ENCODE measurements at places on chromosomes 6 and 20. TPM values are rescaled to one million over a fixed set of nuclear protein-coding genes. Genes with fewer than 3 reads are reported as not detected.

The PTGIS gene
- 637 TPM for total RNA-seq

The OVOL2 gene
- not detected for total RNA-seq

The OTOR gene
- total RNA-seq, result not detected

The EEF1A2 gene
- total RNA-seq, result 1.5 TPM

The SUPT3H gene
- total RNA-seq, result 9.4 TPM

The HMGCLL1 gene
- total RNA-seq, result 0.29 TPM

The LY86 gene
- 3.6 TPM for total RNA-seq

The GRIK2 gene
- 2.3 TPM for total RNA-seq

The FAM83D gene
- 3.4 TPM for total RNA-seq

The DLK2 gene
- total RNA-seq, result not detected

The MSH5 gene
- 5.9 TPM for total RNA-seq

The ULBP1 gene
- total RNA-seq, result not detected

The FKBP1C gene
- 1.6 TPM for total RNA-seq

The ID4 gene
- 111 TPM for total RNA-seq

The SIRPB2 gene
- total RNA-seq, result 12.9 TPM

The ECT2L gene
- 0.30 TPM for total RNA-seq

The MEP1A gene
- not detected for total RNA-seq

The SPINT4 gene
- not detected for total RNA-seq

The TREM1 gene
- total RNA-seq, result 18.4 TPM

The HTR1E gene
- total RNA-seq, result not detected

The SPATS1 gene
- total RNA-seq, result not detected

The ELOVL4 gene
- total RNA-seq, result 3.3 TPM

The ANGPT4 gene
- 0.33 TPM for total RNA-seq

The GHRH gene
- not detected for total RNA-seq

The PROCR gene
- total RNA-seq, result 128 TPM

The SAPCD1 gene
- 0.68 TPM for total RNA-seq

The MUCL3 gene
- total RNA-seq, result not detected

The RPS6KA2 gene
- 43.2 TPM for total RNA-seq
